ENCODE measurements at places on chromosomes 1 and 21.

DNA sequence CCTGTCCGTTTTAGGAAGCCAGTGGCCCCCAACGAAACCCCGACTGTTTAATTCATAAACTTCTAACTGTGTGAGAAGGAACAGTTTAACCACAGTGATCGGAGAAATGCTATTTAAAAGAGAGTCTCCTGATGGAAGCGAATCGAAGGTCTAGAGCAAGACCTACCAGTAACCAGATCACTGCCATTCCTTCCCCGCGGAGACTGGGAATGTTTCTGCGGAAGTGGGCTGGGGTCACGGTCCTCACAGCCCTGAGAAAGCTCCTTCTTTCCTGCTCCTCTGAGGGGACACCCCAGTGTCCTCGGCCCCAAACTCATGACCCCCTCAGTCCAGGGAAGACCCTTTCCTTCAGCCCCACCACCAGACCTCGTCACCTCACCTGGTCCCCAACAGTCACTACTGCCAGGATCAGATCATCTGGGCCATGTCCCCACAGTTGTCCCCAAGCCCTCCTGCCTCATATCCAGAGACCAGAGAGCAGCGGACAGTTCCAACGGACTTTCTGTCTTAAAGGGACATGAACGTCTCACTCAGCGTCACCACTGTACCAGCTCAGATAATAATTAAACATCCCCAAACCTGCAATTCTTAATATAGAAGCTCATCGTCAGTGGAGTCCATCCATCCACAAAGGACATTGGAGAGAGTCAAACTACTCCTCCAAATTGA is at the start of gene TCP10L:
Gene TCP10L, minus strand, starts transcription at position 482 of the 669 bp plus-strand sequence. CDS start 1,219 bp downstream, outside the sequence.
- DNase-seq: no peak

GRCh38 chr1:240104672-240105071 is 13.0 kb downstream of the FMN2 start:
- no peak for DNase-seq

DNA sequence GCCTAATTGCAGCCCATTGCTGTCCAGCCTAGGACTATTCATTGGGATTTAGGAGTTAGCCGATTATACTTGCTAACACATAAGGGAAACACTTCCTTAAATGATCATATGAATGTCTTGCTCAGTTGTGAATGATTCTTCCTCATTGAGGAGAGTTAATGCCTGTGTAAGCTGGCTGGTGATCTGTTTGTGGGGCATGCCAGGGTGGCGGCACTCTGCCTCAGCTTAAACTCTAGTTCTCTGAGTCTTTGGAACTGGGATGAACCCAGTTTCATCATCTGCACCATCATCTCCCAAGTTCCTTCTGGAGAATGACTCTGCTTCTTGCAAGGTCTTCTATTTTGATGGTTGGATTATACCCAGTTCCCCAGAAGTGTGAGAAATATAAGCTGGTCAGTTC is 23.9 kb upstream of the SLAMF6 start:
- no peak for DNase-seq

DNA sequence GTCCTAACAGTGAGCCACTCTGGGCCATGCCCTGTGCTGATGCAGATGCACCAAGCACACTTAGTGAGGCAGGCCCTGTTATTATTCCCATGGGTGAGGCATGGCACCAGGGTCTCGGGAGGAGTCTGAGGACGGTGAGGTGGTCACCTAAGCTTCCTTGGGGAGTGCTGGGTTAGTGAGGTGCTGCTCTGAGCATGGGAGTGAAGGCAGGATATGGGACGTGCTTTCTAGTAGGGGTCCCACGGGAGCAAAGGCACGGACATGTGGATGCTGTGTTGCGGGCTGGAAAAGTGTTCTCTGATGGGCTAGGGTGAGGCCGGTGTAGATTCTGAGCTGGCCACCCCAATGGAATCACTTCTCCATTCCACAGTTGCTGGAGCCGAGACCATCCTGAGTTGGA is 77.5 kb upstream of the CSF3R start:
- no peak for DNase-seq

DNA sequence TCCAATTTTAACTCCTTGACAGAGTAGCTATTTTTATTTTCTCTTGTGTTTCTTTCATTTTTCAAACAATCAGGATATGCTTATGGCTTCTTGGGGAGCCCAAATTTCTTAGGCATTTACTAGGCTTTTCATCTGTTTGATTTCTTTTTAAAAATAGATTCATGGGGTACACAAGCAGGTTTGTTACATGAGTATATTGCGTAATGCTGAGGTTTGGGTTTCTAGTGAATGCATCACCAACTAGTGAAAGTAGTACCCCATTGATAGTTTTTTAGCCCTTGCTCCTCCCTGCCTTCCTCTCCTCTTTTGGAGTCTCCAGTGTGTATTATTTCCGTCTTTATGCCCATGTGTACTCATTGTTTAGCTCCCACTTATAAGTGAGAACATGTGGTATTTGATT is 190.7 kb downstream of the CENPF start:
- no peak for DNase-seq

DNA sequence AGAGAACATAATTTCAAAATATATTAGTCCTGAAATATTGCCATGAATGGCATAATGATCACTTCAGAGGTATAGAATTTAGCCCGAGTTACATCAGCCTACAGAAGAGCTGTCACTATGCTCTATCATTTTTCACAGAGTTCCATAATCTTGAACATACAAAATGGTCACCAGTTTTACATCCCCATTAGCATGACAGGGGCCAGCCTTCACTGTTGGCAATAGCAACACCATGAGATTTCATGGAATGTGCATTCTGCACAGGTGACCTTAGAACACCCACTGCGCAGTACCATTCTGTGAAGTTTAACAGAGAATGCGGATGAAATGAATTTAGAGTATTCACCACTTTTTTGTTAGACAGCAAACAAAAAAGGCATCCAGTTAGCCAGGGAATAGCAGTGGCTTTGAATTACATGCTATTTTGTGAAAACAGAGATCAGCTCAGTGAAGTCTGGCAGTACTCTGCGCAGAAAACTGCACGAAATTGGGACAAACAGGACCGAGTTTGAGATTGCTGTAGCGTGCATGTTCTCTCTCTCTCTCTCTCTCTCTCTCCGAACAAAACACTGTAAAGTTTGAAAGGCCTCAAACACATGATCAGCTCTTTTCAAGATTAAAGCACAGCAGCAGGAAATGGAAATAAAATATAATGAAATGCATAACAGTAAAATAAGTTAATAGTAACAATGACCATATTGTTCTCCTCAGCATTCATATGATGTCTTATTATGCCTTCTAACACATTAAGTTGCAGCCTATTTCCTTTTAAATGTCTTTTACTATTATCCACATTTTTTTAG is 349.3 kb downstream of the USH2A start:
- no peak for DNase-seq

DNA sequence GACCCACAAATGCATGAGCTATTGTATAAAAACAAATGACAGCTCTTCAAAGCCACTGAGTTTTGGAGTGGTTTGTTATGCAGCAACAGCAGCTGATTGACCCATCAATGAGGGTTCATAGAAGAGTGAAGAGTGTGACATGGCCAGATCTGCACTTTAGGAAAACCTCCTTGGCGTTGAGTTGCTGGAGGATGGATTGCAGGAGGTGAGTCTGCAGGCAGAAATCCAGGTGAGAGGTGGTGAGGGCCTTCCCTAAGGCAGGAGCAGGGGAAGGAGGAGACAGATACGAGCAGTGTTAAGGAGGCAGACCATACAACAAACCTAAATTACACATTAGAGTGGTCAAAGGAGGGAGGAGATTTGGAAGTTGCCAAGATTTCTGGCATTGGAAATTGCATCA is 169.3 kb upstream of the CSF3R start:
- DNase-seq: no peak

GRCh38 chr1:1298861-1299685 is 8.7 kb downstream of the ACAP3 start:
- DNase-seq: no peak

GRCh38 chr1:175413367-175413766 is 220.8 kb upstream of the KIAA0040 start:
- DNase-seq: no peak

DNA sequence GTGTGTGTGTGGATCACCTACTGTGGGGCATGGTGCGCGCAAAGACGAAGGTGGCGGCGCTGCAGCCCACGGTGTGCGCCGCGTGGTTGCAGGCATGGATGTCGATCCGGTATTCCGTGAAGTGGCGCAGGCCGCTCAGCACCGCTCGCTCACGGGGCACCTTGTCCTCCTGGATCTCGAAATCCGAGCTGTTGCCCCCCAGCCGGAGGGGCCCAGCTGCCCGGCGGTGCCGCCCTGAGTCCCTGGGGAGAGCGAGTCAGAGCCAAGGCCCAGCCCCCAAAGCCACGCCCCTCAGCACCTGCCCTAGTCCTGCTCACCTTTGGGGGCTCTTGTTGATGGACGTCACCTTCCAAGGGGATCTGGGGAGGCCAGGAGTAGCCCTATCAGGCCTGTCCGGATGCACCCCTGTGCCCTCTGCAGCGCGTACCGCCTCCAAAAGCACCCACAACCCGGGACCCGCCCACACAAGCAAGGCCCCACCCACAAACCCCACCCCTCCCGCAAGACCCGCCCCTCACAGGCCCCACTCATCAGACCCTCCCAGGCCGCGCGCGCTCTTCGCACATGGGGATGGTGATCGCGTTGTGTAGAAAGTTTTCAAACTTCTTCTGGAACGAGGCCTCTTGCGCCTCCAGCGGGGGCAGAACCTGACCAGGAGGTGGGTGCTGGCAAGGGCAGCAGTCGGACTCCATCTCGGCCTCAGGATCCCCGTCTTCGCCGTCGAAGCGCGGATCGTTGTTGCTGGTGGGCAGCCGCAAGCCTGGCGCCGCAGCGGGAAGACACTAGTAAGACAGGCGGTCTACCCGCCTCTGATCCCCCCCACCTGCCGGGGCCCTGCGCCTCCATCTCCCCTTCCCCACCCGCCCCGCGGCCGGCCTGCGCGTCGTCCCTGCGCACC is 13.6 kb downstream of the INSRR start:
- peak; percentile 13 for DNase-seq

DNA sequence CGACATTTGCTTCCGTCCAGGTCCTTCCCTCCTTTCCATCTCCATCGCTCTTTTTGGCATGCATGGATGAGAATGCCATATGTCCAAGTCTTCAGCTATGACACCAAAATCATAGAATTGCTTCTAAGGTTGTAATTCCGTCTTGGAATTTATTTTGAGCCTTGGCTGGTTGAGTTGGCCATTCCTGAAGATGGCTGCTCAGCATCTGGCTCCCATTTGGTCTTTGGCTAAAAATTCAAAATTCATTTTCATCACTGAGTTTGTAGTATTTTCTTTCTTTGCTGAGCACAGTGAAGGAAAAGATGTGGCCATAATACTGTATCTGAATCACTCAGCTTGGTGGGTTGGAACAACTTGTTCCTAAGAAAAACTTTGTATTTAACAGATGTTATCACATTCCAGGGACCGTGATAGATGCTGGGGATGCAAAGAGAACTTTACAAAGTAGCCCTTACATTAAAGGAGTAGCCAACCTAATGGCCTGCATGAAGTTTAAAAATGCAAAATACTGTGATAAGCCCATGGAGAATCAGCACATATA is 15.6 kb downstream of the JUN start:
- no peak for DNase-seq

GRCh38 chr21:44439211-44439600 is 16.1 kb upstream of the LRRC3 start:
- no peak for DNase-seq

GRCh38 chr1:71135571-71135970 is 54.7 kb upstream of the ZRANB2 start:
- no peak for DNase-seq

GRCh38 chr1:185843986-185844385 is 109.8 kb downstream of the HMCN1 start:
- DNase-seq: no peak

- no peak for DNase-seq
These were observed 2.7 kb downstream of the CD34 start for GRCh38 chr1:207908107-207908734.

DNA sequence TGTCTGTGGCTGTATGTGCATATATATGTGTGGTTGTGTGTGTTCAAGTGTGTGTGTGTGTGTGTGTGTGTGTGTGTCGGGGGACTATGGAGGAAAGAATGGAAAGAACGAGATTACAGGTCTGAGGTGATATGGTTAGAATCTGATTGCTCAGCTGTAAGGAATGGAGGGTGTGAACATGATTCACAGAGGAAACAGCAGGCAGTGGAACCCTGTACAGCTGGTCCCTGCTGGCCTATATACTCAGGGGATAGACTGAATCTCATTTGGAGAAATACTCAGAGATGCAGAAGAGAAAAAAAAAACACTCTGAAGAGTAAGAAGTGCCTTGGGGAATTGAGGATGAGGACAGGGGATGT is 180.1 kb upstream of the ESRRG start:
- no peak for DNase-seq

- no peak for DNase-seq
These were observed 3.9 kb upstream of the ZSCAN20 start for GRCh38 chr1:33468531-33468930.

DNA sequence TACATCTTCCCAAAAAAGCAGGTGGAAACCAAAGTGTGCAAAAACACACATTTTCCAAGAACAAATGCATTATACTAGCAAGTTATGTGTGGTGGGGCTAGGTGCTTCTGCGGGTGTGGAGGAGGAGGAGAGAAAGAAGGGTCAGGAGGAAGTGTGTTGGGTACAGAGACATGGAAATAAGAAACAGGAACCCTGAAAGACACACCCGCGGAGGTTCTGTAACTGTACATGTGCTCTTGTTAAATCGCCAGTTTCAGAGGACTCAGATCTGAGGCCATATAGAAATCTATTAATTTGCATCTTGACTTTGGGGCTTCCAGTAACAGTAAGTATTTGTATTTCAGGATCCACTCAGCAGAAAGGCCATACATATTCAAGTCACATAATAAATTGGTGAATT is 30.9 kb downstream of the ERG start:
- no peak for DNase-seq

DNA sequence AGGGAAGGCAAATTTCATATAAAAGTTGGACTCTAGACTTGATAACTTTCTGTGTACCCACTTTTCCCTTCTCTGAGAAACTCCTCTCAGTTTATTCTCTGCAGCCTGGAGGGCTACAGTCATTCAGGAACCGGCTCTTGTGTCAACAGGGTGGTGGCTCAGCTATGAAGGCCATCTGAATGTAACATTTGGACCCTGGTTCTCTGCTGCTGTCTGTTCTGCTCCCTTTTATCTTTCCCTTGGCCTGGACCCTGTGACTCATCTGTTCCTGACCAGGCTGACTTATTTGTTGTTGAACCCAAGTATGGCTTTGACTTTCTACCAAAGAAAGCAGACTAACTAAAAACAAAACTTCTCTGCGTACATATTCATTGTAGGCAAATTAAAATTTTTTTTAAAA is 75.4 kb downstream of the CENPF start:
- no peak for DNase-seq

DNA sequence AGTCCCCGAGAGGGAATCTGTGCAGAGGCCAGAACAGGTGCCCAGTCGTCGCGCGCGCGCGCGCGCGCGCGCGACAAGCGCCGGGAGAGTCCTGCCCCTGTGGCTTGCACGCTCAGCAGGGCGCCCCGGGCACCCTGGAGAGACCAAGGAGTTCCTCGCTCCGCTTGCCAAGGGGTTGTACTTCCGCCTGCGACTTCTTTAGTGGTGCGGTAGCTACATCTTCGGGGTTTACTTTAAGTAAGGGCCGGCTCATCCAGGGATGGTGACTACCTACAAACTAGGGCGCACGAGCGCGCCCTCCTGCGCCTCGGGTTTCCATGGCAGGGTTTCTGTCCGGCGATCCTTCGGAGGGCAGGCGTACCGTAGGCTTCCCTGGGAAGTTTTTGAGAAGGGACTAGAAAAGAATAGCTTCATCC is 1.4 kb downstream of the LHX4 start:
- no peak for DNase-seq

- DNase-seq: peak; percentile 73
These were observed 25.3 kb downstream of the SLC30A7 start for GRCh38 chr1:100921110-100921706.
